ENCODE measurements at places on chromosomes 13 and 19.

DNA sequence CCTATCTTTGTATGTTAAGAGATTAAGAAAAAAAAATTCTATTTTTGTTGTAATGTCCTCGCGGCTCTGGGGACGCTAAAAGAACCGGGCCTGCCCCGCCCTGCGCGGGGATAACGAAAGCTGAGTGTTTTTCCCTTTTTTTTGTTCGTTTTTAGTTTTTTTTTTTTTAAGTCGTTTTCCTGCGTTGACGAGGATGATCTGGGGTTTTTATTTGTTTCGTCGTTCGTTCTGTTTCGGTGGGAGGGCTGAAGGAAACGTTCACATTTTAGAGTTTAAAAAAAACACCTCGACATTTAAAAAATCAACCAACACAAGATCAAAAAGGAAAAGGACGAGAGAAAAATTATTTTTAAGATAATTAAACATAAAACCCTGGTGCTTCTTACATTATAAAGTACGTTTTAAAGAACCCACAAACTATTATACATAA, 5.6 kb downstream of the LYL1 start:
- no peak for DNase-seq

DNA sequence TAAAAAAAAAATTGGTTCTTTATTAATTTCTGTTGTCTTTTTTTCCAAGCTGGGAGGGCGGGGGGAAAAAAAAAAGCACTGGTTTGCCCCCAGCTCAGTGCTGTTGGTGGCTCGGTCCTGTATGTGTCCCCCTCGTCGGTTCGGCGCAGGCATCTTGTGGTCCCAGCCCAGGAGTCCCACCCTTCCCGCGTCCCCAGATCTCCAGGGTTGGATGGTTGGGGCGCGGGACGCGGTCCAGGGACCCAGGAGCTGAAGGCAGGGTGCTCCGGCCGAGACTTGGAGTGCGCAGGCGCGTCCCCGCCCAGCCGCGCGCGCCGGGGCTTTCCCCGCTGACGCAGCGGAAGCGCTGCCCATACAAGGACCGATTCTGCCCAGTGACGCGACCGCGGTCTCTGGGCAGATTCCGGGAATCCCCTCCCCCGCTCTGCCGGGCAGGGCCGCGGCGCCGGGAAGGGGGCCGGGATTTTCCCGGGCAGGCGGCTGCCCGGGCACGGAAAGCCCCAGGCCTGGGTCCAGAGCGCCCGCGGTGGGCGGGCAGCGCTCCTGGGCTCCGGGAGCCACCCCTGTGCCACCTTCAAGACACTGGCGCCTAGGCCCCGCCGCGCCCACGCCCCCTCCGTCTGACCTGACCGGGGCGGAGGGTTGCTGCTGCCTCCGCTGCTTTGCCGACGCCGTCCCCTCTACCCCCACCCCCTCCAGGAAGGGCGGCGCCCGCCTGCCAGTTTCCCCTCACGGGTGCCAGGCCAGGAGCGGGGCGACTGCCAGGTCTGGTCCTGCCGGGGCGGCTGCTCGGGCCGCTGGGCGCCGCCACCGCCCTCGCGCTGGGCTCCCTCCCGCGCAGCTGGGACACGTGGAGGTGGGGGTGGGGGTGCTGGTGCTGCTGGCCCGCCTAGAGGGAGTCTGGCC, 2.3 kb downstream of the JUNB start:
- peak; percentile 62 for DNase-seq

- DNase-seq = no peak
Measured at GRCh38 chr19:16889366-16889882, 625 bp downstream of the F2RL3 start.

DNA sequence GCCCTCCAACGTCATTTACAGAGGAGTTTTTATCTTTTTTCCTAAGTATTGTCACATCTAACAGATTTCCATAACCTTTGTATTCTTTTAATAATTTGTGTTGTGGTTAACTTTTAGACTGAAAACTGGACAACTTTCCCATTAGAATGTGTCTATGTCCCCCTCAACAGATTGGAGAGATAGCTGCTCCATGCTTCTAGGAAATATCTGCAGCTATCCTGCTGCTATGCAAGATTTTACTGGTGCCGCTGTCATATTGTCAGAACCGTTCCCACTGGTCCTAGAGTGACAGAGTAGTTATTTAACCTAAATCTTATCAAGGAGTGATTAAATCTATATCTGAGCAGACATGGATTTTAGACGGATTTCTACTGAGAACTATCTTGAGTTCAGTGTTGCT, 130.0 kb downstream of the MAB21L1 start:
- DNase-seq = no peak

- no peak for DNase-seq
Measured at GRCh38 chr13:111961651-111962192, 105.2 kb upstream of the SOX1 start.

DNA sequence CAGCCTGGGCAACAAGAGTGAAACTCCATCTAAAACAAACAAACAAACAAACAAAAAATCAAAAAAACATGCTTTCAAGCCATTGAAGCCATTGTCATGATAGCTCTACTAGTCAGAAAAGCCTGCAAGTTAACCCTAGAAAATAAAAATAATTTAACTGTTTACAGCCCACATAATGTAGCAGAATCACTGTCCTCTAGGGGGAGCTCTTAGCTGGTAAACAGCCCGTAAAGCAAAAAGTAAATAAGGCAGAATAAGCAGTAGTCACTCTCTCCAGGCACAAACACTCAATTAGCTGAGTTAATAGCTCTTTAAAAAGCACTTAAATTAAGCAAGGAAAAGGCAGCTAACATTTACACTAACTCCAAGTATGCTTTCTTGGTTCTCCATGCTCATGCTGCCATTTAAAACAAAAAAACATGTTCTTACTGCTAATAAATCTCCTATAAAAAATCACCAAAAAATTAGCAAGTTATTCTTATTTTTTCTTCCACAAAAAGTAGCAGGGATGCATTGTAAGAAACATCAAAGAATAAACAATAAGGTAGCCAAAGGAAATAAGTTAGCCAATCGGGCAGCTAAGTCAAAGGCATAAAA, 11.3 kb downstream of the LILRB4 start:
- no peak for DNase-seq

All from cortex of kidney (tissue), 1 donor.